ENCODE measurements at places on chromosomes 6 and 20. TPM values are rescaled to one million over a fixed set of nuclear protein-coding genes. Genes with fewer than 3 reads are reported as not detected.

DNA sequence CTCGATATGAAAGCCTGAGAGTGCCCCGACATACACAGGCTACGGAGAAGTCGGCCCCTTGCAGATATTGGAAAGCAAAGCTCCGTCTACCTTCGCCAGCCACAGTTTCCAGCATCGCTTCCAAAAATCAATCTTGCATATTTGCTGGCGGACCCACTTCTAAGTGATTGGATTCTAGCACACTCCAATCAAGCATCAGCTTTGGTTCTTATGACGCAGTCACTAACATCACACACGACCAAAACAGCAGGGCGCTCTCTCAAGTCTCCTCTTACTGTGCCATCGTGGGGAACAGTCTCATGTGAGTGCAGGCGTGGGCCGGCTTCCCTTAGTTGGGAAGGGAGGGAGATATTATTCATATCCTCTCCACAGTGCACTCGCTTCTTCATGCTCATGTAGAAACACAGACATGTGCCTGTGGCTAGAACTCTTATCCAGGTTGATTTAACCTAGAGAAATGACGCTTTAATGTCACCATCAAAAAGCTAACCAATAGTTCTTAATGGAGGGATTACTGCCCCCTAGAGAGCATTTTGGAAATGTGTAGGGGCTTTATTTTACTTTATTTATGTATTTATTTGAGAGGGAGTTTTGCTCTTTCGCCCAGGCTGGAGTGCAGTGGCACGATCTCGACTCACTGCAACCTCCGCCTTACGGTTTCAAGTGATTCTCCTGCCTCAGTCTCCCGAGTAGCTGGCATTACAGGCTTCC is 229.8 kb downstream of the SOD2 start:
- no peaks in the 10 kb centered on the region for H3K27me3 ChIP-seq
- H3K27ac ChIP-seq: no peak overlapping the region
- H3K4me1 ChIP-seq: no peaks in the 10 kb centered on the region
- no peaks in the 10 kb centered on the region for H3K36me3 ChIP-seq
- no peak overlapping the region for H3K4me3 ChIP-seq
- no peak for DNase-seq

DNA sequence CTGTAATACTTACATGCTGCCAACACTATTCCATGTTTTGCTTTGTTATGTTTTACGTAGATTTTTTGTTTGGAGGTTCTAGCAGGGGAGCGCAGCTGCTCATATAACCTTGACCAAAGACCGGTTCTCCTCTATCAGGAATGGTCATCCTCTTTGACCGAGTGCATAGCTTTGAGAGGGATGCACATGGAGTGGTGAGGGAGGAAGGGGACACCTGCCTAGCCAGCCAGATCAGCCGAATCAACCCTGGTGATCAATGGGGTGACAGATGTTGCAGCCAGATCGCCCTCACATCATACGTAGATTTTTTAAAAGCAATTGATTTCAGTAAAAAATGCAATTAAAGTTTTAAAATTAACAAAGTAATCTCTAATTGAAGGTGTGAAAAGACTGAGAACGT is 6.3 kb downstream of the DSTN start:
- peaks cover 6% of the 10 kb centered on the region for H3K4me1 ChIP-seq
- H3K36me3 ChIP-seq: no peaks in the 10 kb centered on the region
- no peak overlapping the region for H3K27ac ChIP-seq
- no peak overlapping the region for H3K4me3 ChIP-seq
- no peak for DNase-seq

The INSM1 gene
- total RNA-seq: not detected

DNA sequence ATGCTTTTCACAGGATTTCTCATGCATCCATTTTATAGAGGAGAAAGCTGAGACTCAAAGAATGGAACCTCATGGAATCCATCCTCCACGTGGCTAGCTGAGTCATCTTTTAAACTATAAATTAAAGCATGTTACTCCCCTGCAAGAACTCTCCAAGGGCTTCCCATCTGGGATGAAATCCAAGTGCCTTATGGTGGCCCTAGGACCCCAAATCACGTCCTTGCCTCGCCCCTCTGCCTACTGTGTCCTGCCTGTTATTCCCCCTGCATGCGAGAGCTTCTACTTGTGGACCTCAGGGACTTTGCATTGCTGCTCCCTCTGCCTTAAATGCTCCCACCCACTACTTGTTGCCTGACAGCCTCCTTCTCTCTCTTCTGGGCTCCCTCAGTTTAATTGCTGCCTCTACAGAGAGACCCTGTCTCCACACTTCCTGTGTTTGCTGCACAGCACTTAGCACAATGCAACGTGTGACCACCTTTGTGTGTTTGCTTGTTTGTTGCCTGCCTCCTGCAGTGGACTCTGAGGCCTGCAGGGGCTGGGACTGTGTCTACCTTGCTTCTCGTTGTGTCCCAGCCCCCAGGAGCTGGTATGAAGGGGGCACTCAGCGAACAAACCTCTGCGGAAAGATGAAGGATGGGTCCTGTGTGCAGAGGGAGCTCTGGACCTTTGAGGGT is 39.4 kb downstream of the TOX2 start:
- DNase-seq: no peak
- H3K27ac ChIP-seq: no peak overlapping the region
- H3K27me3 ChIP-seq: no peaks in the 10 kb centered on the region
- H3K36me3 ChIP-seq: no peaks in the 10 kb centered on the region
- no peak overlapping the region for H3K4me3 ChIP-seq
- peaks cover 20% of the 10 kb centered on the region for H3K4me1 ChIP-seq

The ADAM33 gene
- 162 TPM for total RNA-seq

- no peak overlapping the region for H3K27ac ChIP-seq
- H3K4me1 ChIP-seq: no peaks in the 10 kb centered on the region
- DNase-seq: no peak
- H3K4me3 ChIP-seq: no peak overlapping the region
- no peaks in the 10 kb centered on the region for H3K36me3 ChIP-seq
Measured at GRCh38 chr6:39083231-39083634, 31.8 kb downstream of the SAYSD1 start.

- H3K27me3 ChIP-seq: no peaks in the 10 kb centered on the region
- no peak for DNase-seq
- H3K27ac ChIP-seq: no peak overlapping the region
- H3K4me1 ChIP-seq: no peaks in the 10 kb centered on the region
- H3K36me3 ChIP-seq: no peaks in the 10 kb centered on the region
Measured at GRCh38 chr20:33971147-33971975, 22.4 kb upstream of the RALY start.

The PHACTR3 gene
- 11.6 TPM for total RNA-seq

GRCh38 chr6:133553652-133554051 is 312.5 kb downstream of the EYA4 start:
- peak; percentile 71 for DNase-seq
- H3K4me1 ChIP-seq: no peaks in the 10 kb centered on the region
- H3K36me3 ChIP-seq: no peaks in the 10 kb centered on the region
- H3K27me3 ChIP-seq: no peaks in the 10 kb centered on the region
- H3K4me3 ChIP-seq: no peak overlapping the region
- H3K27ac ChIP-seq: no peak overlapping the region

The BTNL2 gene
- total RNA-seq: not detected

GRCh38 chr6:68572525-68572924 is 62.6 kb upstream of the ADGRB3 start:
- no peaks in the 10 kb centered on the region for H3K27me3 ChIP-seq
- H3K36me3 ChIP-seq: no peaks in the 10 kb centered on the region
- H3K27ac ChIP-seq: no peak overlapping the region

DNA sequence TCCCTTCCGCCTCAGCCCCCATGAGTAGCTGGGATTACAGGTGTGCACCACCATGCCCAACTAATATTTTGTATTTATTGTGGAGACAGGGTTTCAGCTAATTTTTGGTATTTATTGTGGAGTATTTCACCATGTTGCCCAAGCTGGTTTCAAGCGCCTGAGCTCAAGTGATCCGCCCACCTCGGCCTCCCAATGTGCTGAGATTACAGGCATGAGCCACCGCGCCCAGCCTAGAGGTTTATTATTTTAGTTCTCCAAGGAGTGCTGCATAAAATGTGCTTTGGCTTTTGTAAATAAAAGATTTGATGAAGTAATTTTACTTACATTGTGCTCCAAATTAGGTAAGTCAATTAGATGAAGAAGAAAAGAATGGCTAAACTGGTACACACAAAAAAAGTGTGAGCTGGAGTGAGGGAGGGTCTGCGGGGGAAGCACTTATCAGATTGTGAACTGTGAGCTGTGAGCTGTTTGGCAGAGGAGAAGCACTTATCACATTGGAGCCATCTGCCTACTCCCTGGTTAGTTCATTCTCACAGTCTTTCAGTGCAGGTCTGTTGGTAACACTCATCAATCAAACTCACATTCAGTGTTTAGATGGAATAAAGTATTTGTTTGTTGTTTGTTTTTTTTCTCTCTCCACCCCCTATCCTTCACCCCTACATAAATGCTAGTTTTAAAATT is 398.0 kb downstream of the EPHA7 start:
- DNase-seq: no peak
- H3K27me3 ChIP-seq: no peaks in the 10 kb centered on the region
- H3K36me3 ChIP-seq: no peaks in the 10 kb centered on the region
- no peak overlapping the region for H3K27ac ChIP-seq

The ZNF831 gene
- 0.84 TPM for total RNA-seq

DNA sequence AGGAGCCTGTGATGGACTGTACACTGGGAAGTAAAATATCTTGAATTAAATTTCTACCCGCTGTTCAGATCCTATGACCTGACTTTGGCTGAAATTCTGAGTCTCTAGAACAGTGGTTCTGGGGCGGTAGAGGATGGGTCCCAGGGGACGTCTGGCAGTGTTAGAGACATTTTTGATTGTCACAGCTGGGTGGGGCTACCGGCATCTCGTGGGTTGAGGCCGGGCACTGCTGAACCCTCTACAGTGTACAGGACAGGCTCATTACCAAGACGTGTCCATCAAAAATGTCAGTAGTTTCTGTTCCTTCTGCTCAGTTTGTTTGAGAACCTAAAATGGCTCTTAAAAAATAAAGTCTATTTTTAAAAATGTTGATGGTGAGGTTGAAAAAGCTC is 11.5 kb upstream of the RPS6KA2 start:
- no peak overlapping the region for H3K27ac ChIP-seq
- peaks cover 4% of the 10 kb centered on the region for H3K27me3 ChIP-seq
- H3K4me1 ChIP-seq: peaks cover 31% of the 10 kb centered on the region

GRCh38 chr20:60096166-60096565 is 137.9 kb downstream of the CDH26 start:
- peaks cover 14% of the 10 kb centered on the region for H3K4me1 ChIP-seq
- no peak for DNase-seq
- H3K36me3 ChIP-seq: no peaks in the 10 kb centered on the region
- H3K27ac ChIP-seq: no peak overlapping the region
- H3K4me3 ChIP-seq: no peak overlapping the region

- H3K27me3 ChIP-seq: no peaks in the 10 kb centered on the region
- H3K4me1 ChIP-seq: no peaks in the 10 kb centered on the region
- no peak for DNase-seq
- no peaks in the 10 kb centered on the region for H3K36me3 ChIP-seq
Measured at GRCh38 chr20:45552456-45552855, 5.3 kb upstream of the EPPIN start.

DNA sequence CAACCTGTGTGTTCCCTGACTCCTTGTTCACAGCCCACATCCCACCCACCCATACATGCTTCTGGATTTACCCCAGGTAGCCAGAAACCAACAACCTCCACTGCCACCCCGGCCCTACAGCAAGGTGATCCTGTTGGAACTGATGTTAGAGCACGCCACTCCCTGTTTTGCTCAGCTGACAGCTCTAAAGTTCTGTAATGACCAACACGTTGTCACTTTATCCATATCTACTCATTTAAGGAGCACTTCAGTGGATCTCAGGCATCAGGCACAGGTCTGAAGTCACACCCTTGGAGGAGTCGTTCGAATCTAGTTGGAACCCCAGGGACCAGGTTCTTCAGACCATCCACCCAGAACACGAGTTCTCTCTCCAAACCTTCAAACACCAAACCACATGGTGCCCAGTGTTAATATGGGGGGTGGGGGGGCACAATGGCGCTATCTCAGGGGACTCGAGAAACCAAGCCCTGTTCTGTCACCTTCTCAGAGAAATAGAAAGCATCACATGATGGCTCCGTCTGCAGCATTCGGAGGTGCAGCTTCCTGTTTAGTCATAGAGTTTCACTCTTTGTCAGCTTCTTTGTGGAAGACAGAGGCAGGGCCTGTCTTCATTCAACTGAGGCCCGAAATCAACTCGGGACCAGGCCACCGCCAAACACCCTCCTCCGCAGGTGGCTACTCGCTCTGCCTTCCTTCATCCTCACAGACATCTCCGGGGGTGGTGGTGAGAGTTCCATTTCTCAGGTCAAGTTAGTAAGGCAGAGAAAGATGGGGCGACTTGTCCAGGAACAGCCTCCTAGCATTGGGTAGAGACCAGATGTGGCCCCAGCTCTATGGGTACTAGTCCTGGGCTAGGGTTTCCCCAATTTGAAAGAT is 142.2 kb downstream of the NFATC2 start:
- no peaks in the 10 kb centered on the region for H3K36me3 ChIP-seq
- no peak overlapping the region for H3K4me3 ChIP-seq
- peaks cover 40% of the 10 kb centered on the region for H3K4me1 ChIP-seq
- H3K27ac ChIP-seq: no peak overlapping the region
- no peaks in the 10 kb centered on the region for H3K27me3 ChIP-seq

DNA sequence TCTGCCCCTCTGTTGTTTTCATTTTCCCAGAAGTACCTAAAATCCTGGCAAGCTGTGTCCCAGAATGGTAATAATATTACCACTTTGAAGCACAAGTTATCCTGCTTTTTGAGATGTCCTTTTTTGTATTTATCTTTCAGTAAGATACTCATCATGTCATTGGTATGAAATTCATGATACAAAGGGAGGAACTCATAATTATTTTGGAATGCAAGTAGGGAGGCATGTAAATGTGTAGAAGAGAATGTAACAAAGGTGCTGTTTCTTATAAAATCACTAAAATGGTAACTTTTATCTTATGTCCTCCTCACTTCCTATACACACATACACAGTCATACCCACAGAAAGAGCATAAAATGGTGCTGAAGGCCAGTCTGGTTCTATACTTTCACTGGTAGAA is 109.9 kb downstream of the CD2AP start:
- H3K27me3 ChIP-seq: no peaks in the 10 kb centered on the region
- H3K4me3 ChIP-seq: no peak overlapping the region
- no peak for DNase-seq

DNA sequence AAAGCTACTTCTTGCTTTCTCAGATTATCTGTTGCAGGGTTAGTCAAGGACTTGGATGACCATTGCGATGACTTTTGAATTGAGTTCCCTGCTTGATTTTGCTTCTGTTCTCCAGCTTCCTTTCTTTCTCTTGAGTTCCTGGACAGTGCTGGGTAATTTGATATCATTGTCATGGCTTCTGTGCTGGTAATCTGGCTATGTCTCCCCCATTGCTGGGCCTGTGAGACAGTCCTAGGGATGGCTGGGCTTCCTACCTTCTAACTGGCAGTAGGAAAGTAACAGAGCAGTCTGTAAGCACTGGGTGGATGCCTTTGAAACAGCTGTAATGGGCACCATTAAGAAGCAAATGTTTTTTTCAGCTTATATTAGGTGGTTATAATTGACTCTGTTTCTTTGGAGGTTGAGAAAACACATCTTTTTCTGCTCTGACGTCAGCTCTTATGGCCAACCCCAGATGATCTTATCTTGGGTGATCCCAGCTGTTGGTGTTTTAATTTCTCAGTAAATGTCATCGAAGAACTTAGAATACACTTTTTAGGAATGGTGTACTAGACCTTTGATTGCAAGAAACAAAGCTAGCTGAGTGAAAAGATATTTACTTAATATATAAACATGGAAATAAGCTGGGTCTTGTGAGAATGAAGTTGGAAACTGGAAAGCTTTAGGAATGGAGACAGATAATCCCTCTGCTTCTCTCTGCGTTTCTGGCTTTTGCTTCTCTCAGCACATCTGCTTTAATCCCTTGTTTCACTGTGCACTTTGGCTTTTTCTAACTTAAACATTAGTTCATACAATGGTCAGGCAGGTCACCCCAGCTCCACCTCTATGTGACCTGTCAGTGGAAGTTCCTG is 195.0 kb upstream of the MAN1A1 start:
- H3K27me3 ChIP-seq: no peaks in the 10 kb centered on the region
- H3K4me3 ChIP-seq: no peak overlapping the region
- H3K4me1 ChIP-seq: peaks cover 6% of the 10 kb centered on the region
- H3K27ac ChIP-seq: no peak overlapping the region

All from tibial nerve (tissue), 4 donors.